ENCODE measurements at places on chromosomes 4 and X.
A peak's percentile ranks its signal among the peaks of the same experiment; 100 is the strongest.

GRCh38 chrX:153649915-153650782, 3.1 kb downstream of the DUSP9 start:
- DNase-seq = no peak

DNA sequence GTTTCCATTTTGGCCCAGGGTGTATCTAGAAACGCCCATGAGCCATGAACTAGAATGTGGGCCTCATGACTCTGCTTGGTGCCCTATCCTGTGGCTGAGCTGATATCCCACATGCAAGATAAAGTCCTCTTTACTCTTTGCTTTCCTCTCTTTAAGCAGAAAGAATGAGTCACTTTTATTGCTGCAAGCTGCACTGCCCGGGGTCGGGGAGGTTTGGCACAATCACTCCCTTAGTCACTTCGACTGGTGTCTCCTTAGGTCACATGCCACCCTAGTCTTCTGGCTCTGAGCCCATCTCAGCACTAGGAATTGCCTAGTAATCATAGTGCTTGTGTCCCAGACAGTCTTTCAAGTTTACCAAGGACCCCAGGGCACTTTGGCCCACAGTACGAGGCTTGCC, 75.1 kb upstream of the CXorf66 start:
- no peak for DNase-seq

GRCh38 chr4:6753103-6753560, 29.4 kb upstream of the KIAA0232 start:
- DNase-seq = no peak

DNA sequence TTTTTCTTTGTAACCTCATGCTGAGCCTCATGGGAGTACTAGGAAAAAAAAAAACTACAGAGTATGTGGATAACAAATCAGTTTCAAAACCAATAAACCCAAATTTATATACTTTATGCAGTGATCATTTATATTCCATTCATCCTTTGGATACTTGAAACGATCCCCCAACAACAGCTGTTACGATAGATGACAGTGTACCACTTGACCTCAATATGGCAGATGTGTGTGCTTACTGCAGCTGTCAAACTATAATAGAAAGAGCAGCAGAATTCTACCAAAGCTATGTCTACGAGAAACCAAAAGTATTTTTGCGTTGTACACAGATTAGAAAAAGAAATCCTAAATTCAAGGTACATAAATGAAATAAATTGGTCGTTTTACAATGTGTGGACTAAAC, 337.8 kb downstream of the PDGFC start:
- DNase-seq = no peak

GRCh38 chrX:23434356-23434884, 99.8 kb downstream of the PTCHD1 start:
- no peak for DNase-seq

DNA sequence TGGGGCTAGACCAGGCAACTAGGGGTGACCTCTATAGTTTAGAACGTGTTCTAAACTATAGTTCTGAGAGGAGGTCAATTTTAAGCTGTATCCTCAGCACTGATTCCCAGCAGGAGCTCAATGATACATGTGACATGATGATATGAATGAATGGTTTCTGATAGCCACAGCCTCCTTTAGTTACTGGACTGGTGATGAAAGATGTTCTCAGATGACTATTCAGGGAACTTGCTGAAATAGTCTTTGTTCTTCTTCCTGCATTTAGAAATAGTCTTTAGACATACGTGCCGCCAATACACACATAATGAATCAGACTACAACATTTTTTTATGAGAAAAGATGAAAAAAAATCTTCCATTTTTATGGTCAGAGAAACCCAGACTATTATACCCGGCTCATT, 116.3 kb upstream of the TMEM150C start:
- DNase-seq = no peak

DNA sequence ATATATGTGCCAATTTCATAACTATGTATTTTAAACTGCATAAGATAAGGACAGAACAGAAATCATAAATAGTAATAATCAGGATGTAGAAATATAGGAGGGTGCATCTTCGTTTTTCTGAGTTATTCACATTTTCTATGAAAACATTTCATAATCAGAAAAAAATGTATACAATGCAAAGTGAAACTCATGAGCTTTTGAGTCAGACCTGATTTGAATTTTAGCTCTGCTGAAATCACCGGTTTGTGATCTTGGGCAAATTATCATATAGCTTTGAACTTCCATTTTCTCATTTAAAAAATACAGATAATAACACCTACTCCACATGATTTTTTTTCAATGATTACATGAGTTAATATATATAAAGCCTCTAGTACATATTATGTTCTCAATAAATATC, 106.9 kb downstream of the KDR start:
- no peak for DNase-seq

GRCh38 chr4:71752383-71753042, 31.4 kb downstream of the GC start:
- DNase-seq = no peak

DNA sequence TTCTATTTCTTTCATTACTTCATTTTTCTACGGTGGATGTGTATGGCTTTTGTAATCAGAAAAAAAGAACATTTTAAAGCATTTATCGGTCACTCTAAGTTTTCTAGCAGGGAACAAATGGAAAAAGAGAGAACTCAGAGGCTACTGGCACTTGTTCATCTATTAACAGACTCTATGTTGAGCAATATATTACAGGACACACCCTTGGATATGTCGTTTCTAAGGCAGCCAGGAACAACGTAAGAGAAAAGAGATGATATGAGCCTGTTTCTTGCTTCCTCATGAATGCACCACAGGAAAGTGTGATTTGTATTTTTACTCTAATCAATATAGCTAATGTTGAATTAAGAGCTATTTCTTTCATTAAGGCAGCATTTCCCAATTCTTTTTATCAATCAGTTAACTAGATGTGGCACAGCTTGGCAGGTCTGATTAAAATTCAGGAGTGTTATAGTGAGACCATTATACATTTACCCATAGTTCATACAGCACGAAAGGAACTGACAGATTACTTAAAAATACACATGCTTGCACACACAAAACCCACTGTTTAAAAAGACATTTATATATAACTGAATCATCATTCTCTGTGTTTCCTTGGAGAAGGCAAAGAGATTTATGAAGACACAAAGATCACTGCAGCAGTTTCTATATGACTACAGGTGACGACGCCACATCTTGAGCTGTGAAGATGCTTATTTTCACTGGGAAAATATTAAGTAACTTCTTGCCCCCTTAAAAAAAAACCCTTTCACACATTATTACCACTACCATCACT, 13.0 kb downstream of the RAB9B start:
- no peak for DNase-seq

DNA sequence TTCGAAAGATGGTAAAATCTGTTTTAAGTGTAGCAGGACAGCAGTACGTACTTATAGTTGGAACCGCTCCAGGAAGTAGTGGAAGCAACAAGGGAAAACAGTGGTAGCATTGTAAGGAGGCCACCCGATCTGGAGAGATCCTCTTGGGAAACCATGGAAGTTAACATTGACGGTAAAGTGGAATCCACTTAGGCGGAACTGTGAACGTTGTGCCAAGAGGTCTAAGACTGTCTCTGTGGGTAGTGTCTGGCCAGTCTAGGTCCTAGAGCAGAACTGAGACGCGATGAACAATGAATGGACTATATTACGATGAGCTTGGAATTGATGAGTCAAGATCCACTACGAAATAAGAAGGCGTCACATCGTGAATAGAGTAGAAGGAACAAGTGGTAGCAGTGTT, 124.0 kb downstream of the TENM3 start:
- DNase-seq = no peak

DNA sequence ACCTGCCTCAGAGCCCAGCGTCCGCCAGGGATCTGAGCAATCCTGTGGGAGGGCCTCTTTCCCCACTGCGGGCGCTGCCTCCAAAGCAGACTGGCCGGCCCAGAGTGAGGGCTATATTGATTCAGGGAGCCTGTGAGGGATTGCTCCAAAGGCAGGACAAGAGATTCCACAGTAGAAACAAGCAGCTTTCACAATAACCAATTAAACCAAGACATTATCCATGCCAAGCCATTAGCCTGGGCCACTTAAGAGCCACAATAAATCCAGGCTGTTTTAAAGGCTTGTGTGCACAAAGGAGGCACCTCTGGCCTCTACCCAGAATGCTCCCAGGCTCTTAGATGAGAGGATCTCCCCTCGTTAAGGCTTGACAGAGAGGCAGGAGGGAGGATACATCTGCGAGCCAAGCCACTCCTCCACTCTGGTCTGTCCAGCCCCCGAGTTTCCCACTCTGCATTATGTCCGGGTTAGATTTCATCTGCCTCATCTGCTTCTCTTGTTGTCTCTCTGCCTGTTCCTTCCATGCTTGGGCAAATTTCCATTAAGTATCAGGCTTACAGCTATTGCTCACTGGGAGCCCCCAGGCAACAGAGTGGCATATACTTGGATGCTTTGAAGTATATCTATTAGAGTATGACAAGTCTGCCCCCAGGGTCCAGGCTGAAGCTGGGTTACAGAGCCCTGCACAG, 357.9 kb downstream of the UNC5C start:
- DNase-seq = no peak

GRCh38 chrX:103845165-103845653, 13.2 kb upstream of the RAB9B start:
- peak; percentile 6 for DNase-seq

DNA sequence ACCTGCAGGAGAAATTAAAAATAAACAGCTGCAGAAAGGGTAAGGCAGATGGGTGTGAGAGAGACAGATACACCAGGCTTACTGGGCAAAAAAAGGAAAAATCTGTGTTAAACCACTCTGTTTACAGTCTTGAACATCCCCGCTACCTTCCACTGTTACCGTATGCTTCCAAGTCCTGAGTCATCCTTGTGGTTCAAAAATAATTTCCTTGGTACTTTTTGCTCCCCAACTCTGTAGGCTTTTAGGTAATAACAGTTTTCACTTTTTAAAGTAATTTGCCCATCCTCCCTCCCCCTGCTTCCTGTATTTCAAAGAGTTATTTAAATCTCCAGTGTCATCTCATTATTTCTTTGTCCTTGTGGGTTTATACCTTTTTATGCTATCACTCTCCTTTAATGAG, 210.1 kb upstream of the FAT4 start:
- DNase-seq = no peak

DNA sequence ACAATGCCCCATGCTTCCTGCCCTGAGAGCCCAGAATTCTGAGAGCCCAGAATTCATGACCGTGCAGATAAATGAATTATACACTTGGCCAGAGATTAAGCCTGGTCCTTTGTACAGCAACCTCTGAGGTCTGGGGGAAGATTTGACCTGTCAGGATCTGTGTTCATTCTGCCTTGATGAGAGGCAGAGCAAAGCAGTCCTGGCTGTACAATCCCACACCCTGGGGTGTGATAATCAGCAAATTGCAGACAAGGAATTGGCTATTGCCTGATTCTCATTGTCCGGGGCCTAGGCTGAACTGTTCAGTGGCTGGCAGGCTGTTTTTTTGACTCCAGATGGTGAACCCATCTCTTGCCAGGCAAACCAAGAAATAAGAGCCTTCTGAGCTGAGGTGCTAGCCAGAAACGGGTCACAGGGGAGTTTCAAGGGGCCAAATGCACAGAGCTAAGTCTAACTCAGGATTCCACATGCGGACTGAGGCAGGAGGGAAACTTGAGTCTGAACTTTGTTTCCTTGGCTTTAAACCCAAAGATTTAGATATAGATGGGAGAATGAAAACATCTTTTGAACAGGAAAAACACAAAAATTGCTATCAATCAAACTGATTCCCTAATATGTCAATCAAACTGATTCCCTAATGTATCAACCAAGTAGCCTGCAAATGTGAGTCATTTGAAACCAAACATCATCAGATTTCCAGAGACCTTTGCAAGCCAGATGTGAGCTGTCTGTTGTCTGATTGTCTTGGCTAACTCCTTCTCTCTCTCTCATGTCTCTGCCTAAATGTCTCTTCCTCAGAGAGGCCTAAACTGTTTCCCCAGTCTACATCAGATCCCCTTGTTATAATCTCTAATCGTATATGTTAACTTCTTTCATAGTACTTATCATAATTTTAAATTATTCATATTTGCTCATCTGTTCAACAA, 159.3 kb downstream of the ATG4A start:
- no peak for DNase-seq

- DNase-seq = no peak
These were observed 58.5 kb downstream of the ASMT start for GRCh38 chrX:1673337-1673736.

GRCh38 chrX:6024204-6024603, 204.5 kb downstream of the NLGN4X start:
- DNase-seq = no peak

DNA sequence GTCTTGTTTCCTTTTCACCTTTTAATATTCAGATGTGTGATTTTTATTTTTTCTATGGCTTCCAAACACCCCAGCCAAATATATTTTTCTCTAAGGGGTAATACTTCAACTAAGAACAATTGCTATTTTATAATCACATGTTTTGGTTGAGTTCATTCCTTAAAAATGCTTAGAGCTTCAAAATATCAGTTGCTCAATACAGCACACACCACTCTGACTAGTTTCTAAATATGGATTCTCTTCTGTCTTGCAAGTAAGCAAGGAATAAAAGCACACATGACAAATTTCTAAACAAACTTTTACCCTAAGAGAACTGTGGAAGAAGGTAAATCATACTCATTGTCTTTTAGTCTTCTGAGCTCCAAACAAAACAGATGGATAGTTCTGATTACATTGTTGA, 27.2 kb downstream of the ANTXR2 start:
- DNase-seq = no peak

- DNase-seq = no peak
These were observed 446.9 kb downstream of the GRXCR1 start for GRCh38 chr4:43339435-43339834.

GRCh38 chrX:134773041-134773440, 114.8 kb upstream of the PLAC1 start:
- DNase-seq = no peak

GRCh38 chrX:120304256-120304655, 7.0 kb downstream of the TMEM255A start:
- no peak for DNase-seq

DNA sequence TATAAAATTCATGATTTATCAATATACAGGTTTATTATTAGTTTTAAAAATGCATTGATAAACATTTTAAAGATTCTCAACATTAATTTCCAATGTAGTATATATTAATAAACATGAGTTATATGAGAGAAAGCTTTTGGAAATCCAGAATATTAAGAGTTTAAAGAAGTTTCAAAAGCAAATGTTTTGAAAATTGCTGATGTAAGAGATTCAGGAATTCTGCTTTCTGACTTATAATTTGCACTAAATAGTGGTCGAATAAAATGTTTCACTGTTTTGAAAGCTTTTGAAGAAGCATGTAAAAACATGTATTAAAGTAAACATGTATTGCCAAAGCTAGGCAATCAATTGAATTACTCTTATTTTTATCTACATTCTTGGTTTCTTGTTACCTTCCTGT, 151.2 kb upstream of the CXorf51B start:
- DNase-seq = no peak
